ENCODE measurements at places on chromosomes 2 and 18.

DNA sequence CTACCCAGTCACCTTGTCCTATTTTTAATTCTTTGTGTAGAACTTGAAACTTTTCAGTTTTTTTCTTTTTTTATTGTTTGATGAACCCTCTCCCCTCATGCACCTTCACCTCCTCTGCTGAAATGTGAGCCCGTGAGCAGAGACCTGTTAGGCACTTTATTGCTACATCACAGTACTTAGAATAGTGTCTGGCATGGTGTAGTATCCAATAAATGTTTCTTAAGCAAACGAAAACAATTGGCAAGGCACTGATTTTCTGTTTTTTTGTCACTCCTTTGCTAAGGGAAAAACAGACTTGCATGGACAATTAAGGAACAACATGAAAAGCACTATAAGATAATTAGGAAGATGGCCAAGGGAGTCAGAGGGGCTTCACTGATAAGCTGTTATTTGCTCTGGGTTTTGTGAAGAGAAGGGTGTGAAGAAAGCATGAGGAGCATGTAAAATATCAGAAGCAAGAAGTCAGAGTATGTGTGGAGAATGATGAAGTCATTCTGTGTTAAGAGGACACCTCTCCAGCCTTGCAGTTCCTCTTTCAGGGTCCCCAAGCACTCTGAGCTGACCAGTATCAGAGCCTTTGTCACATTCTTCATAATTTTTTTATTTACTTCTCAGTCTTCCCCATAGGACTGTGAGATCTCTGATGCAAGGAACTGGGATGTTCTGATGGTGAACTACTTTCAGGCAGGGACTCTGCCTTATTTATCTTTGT is 99.7 kb upstream of the CAVIN2 start:
- no peak for DNase-seq

GRCh38 chr2:236840215-236840614 is 245.5 kb upstream of the COPS8 start:
- no peak for DNase-seq

- no peak for DNase-seq
Measured at GRCh38 chr2:182291296-182291695, 135.5 kb downstream of the PDE1A start.

DNA sequence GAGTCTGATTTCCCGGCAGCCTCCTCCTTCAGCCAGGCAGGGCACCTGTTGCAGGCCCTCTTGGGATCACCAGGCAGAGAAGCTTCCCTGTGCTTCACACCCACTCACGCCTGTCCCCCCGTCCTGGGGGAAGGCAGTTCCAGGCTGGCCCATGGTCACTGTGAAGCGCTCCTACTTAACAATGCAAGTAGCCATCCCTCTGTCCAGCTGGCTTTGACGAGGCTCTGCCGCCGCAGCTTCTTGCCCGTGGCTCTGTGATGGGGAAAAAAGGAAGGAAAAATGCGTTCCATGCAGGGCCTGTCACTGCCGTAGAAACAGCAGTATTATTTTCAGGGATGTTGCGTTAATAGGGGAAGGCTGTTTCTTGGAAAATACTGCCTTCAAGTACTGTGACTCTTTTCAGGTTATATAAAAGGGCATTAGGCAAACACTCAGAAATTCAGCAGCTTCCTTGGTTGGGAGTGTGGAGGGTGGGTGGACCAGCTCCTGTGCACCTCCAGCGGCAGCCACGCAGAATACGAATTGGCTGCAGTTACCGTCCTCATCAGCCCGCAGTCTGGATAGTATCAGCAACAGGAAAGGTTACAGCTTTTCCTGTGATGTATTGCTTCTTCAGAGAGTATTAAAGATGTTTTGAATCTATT is 232.3 kb downstream of the KLHL29 start:
- DNase-seq = no peak

GRCh38 chr18:58095222-58095621 is 51.2 kb downstream of the NEDD4L start:
- DNase-seq = no peak

- no peak for DNase-seq
Measured at GRCh38 chr2:237841051-237841450, 18.4 kb upstream of the RAMP1 start.

GRCh38 chr2:569681-570080 is 107.5 kb downstream of the TMEM18 start:
- DNase-seq = no peak

GRCh38 chr2:19178175-19178574 is 180.2 kb downstream of the OSR1 start:
- no peak for DNase-seq

- DNase-seq = no peak
Measured at GRCh38 chr18:75249672-75250470, 39.3 kb downstream of the TSHZ1 start.

- DNase-seq = no peak
Measured at GRCh38 chr2:187658952-187659525, 104.8 kb upstream of the TFPI start.

DNA sequence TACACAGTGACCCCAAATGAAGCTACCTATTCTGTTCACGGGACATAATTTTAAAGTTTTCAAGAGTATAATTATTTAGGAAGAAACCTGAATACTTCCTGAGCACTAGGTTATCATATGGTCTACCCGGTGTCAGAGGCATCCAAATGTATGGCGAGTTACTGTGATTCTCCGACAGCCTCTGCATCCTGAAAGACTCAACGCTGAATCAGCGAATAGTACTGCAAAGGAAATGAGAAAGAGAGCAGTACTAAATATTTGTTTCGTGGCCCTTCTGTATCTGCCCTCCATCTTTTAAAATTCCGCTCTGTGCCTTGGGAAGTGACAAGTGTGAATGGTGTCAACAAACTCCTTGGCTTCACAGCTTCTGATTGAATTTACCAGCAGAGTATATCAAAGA is 358.0 kb upstream of the ZEB2 start:
- DNase-seq = no peak

- no peak for DNase-seq
Measured at GRCh38 chr2:238424313-238424700, 2.4 kb upstream of the ASB1 start.

DNA sequence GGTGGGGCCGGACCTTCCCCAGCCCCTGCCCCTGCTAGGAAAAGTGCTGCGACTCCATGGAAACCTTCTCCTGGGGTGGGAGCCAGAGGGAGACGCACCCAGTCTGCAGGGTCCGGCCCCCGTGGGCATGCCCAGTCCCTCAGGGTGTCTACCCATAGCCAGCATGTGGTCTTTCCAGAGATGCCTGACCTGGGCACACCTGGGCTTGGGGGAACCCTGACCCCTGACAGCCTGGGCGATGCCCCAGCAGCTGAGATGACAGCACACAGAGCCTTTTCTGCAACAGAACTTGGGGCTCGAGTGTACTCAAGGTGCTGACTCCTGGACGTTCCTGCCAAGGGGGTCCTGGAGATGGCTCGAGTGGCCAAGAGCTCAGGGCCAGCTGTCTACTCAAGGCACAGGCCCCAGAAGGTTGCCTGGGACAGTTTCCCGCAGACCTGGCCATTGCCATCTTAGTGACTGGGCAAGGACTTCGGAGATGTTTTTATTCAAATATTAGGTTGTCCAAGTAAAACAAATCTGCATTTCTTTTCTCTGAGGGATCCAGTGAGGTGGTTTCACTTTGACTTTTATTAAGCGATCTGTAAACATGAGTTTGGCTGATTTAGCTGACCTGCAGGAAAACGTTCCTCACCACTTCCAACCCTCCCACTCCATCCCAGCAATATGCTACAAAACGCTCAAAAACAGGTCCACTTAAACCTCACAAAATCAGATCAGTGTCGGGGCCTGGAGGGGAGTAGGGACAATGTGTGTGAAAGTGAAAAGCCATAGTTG is 228.0 kb downstream of the EIPR1 start:
- no peak for DNase-seq

- no peak for DNase-seq
Measured at GRCh38 chr2:239149501-239149900, 251.3 kb downstream of the HDAC4 start.

DNA sequence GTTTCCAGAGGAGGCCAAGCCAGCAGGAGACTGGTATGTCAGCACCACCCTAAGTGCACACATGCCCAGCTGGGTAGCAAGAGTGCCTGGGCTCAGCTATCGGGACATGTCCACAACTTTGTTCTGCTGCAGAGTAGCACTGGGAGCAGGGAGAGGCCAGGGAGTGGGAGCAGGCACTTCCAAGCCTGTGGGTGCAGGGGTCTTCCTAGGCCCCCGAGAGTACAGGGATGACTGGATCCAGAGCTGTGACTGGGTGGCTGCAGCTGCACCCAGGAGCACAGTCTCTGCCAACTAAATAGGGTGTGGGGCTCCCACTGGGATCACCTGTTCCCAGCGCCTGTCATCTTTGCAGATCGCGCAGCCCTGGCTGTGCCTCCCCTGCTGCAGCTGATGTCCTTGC is 256.0 kb upstream of the HNMT start:
- DNase-seq = no peak

DNA sequence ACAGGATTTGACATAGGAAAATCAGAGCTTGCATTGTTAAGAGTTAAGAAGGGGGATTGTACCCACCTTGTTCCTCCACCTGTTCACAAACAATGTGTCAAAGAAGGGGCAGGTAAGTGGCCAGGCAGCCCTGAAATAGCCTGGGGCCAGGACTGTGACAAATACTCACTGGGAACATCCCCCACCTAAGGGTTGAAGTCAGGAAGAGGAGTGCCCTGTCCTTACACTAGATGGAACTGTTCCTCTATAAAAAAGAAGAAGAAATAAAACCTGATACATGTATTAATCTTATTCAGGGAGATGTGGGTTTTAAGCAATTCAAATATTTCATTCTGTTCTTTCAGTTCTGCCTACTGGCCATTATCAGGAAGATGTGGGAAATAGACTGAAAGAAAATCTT is 41.9 kb downstream of the TACR1 start:
- DNase-seq = no peak

DNA sequence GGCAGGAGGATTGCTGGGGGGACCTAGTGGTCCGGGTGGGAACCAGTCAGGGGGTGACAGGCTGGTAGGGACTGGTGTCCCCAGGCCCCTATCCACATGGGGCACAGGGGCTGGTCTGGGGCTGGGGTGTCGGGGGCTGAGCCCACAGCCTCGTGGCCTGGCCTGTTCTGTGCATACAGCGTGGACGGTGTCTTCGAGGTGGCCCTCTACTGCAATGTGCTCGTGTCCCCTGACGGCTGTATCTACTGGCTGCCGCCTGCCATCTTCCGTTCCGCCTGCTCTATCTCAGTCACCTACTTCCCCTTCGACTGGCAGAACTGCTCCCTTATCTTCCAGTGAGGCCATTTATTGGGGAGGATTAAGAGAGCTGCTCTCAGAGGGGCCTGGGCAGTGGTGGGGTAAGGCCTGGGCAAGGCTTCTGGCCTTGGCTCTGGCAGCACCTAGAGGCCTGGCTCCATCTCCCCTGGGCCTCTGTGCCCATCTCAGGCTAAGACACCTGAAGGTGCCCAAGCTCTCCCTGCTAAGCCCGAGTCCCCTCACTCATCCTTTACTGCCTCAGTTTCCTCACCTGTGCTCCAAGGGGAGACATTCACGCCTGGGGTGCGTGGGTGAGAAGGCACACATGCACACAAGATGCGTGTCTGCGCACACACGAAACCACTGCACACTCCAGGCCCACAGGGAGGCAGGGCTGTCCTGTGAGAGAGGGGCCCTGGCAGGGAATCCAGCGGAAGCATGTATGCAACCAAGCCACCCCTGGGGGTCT is 1.9 kb downstream of the CHRNG start:
- DNase-seq = no peak

GRCh38 chr2:95525294-95526035 is 40.9 kb upstream of the TRIM43B start:
- DNase-seq = no peak

DNA sequence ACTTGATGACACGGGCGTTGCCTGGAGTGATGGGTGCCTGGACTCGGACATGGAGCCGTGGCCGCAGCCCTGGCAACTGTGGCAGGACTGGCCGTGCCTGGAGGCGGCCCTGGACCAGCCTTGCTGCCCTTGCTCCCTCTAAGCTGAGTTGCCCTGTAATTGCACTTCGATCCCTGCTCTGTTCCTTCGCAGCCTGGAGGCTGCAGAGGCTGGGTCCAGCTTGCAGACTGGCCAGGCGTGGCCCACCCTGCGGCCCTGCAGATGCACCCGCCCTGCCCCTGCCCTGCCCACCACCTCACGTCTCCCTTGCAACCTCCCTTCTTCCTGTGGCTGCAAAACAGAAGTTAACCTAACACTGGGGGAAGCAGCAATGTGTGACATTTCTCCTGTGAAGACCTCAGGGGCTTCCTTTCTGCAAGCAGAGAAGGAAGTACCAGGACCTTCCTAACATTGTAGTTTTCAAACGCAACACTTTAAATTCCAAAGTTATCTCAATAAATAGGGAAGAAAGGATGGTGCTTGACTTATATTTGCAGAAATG is 174.6 kb upstream of the TPO start:
- DNase-seq = no peak

DNA sequence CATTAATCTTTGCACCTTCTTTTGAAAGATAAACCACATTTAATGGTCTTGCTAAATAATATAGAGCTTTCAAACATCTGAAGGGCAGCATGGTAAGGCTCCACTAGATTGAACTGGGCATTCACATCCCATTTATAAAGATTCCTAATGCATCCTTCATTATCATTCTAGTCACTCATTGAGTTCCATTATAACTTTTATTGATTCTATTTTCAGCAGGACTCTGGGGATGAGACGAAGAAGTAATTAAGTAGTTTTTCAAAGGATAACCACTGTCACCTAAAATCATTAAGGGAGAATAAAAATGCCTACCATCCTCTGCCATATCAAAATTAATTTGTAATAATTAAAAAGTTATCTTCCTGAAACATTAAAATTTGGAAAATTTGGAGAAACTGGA is 60.2 kb upstream of the CTNNA2 start:
- no peak for DNase-seq

DNA sequence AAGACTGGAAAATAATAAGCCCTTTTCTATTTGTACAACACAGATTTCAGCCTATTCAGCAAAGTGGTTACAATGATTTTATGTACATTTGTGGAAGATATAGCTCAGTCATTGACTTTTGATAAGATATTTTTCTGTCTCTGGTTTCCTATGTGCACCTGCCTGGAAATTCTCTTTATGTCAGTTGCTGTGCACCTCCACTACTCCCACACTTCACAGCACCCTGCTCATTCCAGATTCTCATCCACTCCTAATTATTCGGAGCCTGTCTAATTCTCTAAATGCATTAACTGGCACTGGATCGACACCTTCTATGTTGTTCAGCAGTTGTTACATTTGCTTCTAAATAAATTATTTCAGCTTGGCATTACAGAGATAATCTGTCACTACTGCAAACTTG is 275.1 kb upstream of the RND3 start:
- DNase-seq = no peak

GRCh38 chr2:42127425-42128424 is 41.4 kb upstream of the EML4 start:
- no peak for DNase-seq

DNA sequence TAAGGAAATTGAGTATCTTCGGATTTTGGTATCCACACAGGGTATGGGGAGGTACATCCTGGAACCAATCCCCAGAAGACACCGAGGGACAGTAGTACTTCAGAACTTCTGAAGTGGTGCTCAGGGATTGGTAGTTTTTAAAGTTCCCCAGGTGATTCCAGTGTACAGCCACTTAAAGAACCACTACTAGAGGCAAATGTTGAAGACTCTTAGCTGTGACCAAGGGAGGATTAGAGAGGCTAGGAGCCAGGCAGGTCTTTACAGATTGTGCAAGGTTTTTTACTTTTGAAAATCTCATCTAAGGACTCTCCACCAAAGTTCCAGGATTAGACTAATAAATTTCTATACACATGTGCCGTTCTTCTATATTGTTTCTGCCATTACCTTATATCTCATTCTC is 52.9 kb upstream of the GLS start:
- no peak for DNase-seq

- no peak for DNase-seq
Measured at GRCh38 chr2:133791191-133791590, 222.9 kb upstream of the NCKAP5 start.

Measured in nucleus accumbens (tissue), 56 donors.